ENCODE measurements at places on chromosomes 5 and 9. TPM values are rescaled to one million over a fixed set of nuclear protein-coding genes. Genes with fewer than 3 reads are reported as not detected.

The PLPP7 gene
- polyA plus RNA-seq = 2.1 TPM

The LIX1 gene
- 5.4 TPM for polyA plus RNA-seq

The FAT2 gene
- polyA plus RNA-seq = 0.16 TPM

The DROSHA gene
- polyA plus RNA-seq = 83.8 TPM

The PCDHGA8 gene
- 0.42 TPM for polyA plus RNA-seq

The BARHL1 gene
- not detected for polyA plus RNA-seq

The IL5 gene
- not detected for polyA plus RNA-seq

The CCDC112 gene
- polyA plus RNA-seq = 17.3 TPM

The KDM4C gene
- polyA plus RNA-seq = 16.1 TPM

The TLN1 gene
- 173 TPM for polyA plus RNA-seq

The TAF1L gene
- polyA plus RNA-seq = 0.10 TPM

The STKLD1 gene
- polyA plus RNA-seq = 4.1 TPM

The MLANA gene
- 0.99 TPM for polyA plus RNA-seq

The PCDHB15 gene
- 16.8 TPM for polyA plus RNA-seq

The RMRP gene
- polyA plus RNA-seq = not detected

The NUTM2G gene
- 0.72 TPM for polyA plus RNA-seq

The ANKRD18A gene
- polyA plus RNA-seq = 4.8 TPM

The FBN2 gene
- polyA plus RNA-seq = 450 TPM

The NCS1 gene
- 31.8 TPM for polyA plus RNA-seq

The CCL27 gene
- polyA plus RNA-seq = 0.86 TPM

The RFESD gene
- polyA plus RNA-seq = 4.6 TPM

The TMEM252 gene
- polyA plus RNA-seq = 5.3 TPM

The UBE2QL1 gene
- polyA plus RNA-seq = 1.3 TPM

The MSX2 gene
- polyA plus RNA-seq = 0.10 TPM

The MXD3 gene
- polyA plus RNA-seq = 10.9 TPM

The FLT4 gene
- 25.6 TPM for polyA plus RNA-seq
